PC-9 (cell line): ENCODE measurements at places on chromosomes 5 and 9. TPM values are rescaled to one million over a fixed set of nuclear protein-coding genes. Genes with fewer than 3 reads are reported as not detected.

The AFAP1L1 gene
- total RNA-seq = 9.6 and 13.2 TPM in 2 replicates

The COL23A1 gene
- total RNA-seq = not detected in 2 replicates

DNA sequence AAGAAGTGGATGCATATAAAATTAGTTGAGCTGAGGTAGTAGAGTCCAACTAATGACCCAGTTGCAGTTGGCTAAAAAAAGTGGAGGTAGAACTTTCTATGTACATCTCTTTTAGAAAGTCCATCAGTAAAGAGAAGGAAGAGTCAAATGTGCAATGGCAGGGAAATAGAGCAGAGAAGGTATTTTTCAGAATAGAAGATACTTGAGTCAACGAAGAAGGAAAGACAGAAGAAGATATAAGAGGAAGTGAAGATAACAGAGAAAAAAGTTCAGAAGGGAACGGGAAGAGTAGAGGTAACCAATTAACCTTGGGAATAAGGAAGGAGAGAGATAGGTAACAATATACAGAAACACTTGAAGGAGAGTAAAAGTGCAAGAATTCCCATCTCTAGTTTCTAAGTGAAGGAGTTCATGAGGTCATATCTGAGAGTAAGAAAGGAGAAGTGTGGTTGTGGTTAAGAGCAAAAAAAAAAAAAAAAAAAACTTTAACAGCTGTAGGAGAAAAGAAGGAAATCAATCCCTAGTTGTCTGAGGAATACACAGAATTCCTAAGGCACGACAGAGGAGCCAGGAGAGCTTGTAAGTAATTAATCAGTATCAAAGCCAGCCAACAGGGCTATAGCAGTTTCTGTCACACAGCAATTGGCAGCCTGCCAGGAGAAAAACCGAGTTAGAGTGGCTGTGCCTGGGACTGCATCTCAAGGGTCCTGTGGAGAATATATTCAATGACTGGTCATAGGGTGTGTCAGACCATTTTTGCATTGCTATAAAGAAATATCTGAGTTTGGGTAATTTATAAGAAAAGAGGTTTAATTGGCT is 61.0 kb downstream of the ARL15 start:
- H3K36me3 ChIP-seq = no peaks in the 10 kb centered on the region
- peaks cover 7% of the 10 kb centered on the region for H3K4me1 ChIP-seq
- no peaks in the 10 kb centered on the region for H3K27me3 ChIP-seq
- DNase-seq = no peak

DNA sequence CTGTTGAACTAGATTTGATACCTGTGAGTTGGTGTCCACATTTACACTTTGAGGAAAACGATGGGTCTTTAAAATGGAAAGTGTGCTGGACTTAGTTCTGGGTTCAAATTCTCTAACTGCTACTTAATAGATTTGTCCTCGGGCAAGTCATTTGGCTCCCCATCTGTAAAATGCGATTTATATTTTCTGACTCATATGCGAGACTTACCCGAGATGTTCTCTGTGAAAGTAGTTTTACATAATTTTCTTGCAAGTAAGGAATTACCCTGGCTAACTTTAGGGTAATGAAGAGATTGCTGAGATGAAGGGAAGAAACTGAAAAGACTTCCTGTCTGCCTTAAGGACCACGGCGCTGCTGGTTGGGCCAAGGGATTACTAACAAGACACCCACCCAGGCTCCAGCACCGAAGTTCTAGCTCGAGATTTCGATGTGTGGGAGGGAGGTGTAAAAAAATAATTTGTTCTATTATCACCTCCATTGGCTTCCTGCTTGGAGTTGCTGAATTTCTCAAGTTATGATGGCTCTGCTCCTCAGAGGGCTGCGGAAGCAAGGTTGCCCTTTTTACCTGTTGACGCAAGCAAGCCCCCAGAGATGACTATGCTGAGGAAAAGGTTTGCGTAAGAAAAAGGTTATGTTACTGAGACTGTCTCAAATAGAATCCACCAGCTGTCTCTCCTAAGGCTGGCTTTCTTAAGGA is 24.1 kb downstream of the PCSK1 start:
- H3K4me3 ChIP-seq = no peak overlapping the region
- no peaks in the 10 kb centered on the region; the same call in 1 of the 2 replicates for H3K4me1 ChIP-seq
- DNase-seq = no peak

The IL17B gene
- total RNA-seq = not detected in 2 replicates

DNA sequence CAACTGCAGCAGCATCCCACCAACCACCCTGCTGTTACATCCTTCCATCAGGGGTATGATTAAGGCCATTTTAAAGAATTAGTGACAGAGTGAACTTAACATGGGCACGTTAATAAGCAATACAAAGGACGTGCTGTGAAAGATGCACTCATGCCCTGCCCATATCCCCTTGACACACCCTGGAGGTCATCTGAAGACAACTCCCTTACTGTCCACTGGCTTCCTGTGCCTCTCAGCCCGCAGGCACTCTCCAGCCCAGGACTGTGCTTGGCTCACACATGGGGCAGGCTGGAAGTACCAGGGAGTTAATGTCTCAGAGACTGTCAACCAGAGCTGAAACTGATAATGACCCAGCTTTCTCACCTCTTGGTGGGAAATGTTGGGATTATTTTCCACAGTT is 81.8 kb downstream of the TRIM36 start:
- no peak overlapping the region for H3K4me3 ChIP-seq
- no peak overlapping the region for H3K27ac ChIP-seq
- H3K36me3 ChIP-seq = no peaks in the 10 kb centered on the region
- no peaks in the 10 kb centered on the region for H3K27me3 ChIP-seq
- no peaks in the 10 kb centered on the region for H3K4me1 ChIP-seq
- no peak for DNase-seq

The SLC27A6 gene
- total RNA-seq = not detected in 2 replicates

DNA sequence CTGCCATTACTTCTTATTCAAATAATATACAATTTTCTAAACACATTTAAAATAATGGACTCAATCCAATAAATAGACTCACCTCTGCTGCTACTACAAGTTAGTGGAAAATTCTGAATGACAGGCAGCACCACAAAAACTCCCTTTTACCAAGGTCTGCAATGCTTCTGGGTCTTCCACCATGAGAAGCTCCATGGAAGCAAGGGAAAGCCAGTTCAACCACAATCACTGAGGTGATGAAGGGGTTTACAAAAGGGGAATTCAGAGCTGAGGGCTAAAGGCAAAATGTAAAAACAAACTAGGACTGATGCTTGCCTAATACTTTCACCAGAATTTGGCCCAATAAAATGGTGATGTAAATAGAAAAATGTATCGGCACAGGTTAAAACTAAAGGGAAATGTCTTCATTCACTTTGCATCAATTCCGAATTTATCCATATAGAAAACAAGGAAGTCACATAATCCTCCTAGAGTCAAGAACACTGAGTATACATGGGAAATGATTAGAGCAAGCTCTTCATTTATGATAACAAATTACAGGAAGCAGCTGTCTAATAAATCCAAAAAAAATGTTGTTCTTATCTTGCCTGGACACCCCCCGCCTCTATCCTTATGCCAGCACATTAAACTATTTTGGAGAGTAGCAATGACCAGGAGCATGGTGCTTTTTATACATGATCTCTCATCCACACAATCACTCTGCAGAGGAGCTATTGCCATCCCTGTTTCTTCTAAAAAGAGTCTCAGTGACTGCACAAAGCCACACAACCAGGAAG is 66.3 kb upstream of the NFIB start:
- no peak overlapping the region for H3K27ac ChIP-seq
- DNase-seq = no peak
- no peak overlapping the region for H3K4me3 ChIP-seq
- no peaks in the 10 kb centered on the region for H3K27me3 ChIP-seq

GRCh38 chr9:93263334-93264229 is 79.6 kb downstream of the WNK2 start:
- H3K4me1 ChIP-seq = no peaks in the 10 kb centered on the region
- no peaks in the 10 kb centered on the region for H3K36me3 ChIP-seq
- no peak overlapping the region for H3K27ac ChIP-seq
- no peak overlapping the region for H3K4me3 ChIP-seq
- no peaks in the 10 kb centered on the region for H3K27me3 ChIP-seq

DNA sequence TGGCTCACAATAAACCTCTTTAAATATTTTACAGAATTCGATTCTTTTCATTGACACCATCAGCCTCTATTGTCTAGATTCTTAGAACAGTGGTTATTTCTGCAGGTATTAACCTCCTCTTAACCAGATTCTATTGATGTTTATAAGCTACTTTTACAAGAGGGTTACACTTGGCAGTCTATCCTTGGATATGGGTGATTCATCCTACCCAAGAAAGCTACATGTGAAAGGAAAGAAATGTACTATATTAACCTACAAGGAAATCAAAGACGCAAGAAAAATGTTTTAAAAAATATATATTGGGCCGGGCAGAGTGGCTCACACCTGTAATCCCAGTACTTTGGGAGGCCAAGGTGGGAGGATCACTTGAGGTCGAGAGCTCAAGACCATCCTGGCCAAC is 16.7 kb downstream of the SLC25A25 start:
- H3K4me3 ChIP-seq = no peak overlapping the region

The FGF1 gene
- total RNA-seq = 0.23 and 0.44 TPM in 2 replicates

DNA sequence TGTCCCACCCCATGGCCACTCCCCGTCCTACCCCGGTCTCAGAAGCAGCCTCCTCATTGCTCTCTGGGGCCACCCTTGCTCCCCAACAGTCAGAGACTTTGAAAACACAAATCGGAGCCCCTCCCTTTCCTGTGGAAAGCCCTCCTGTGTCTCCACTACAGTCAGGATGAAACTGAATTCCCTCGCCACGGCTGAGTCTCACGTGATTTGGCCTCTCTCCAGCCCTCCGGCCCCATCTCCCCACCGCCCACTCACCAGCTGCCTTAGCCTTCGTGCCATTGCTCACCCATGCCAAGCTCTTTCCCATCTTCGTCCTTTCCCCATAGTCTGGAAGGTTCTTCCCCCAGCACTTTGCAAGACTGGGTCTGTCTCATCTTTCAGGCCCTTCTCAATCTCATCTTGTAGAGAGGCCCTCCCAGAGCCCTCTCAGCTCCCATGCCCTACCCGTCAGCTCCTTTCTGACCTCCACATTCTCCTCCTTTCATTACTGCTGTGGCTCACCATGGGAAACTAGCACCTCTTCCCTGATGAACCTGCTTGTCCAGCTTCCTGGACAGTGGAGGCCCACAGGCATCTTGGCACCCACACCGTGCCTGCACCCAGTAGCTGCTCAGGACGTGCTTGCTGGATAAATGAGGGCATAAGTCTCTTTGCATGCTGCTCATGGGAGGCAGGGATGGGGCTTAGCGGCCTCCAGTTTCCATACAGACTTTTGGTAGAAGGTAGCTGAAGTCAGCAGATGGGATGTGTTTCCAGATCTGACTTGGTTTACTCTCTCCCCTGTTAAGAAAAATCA is 126.4 kb upstream of the COL5A1 start:
- H3K27me3 ChIP-seq = peaks cover 41% of the 10 kb centered on the region
- no peak overlapping the region for H3K4me3 ChIP-seq
- no peaks in the 10 kb centered on the region for H3K4me1 ChIP-seq
